Lower leg skin (tissue), 4 donors: ENCODE measurements at places on chromosomes 1 and 21. TPM values are rescaled to one million over a fixed set of nuclear protein-coding genes. Genes with fewer than 3 reads are reported as not detected.
A peak's percentile ranks its signal among the peaks of the same experiment; 100 is the strongest.

Gene NTPCR
- 23.9 TPM for total RNA-seq

Gene CFHR2
- total RNA-seq, result not detected

Gene TMCO4
- total RNA-seq, result 26.7 TPM

- DNase-seq, result no peak
Measured at GRCh38 chr1:203528063-203528462, 34.1 kb downstream of the OPTC start.

DNA sequence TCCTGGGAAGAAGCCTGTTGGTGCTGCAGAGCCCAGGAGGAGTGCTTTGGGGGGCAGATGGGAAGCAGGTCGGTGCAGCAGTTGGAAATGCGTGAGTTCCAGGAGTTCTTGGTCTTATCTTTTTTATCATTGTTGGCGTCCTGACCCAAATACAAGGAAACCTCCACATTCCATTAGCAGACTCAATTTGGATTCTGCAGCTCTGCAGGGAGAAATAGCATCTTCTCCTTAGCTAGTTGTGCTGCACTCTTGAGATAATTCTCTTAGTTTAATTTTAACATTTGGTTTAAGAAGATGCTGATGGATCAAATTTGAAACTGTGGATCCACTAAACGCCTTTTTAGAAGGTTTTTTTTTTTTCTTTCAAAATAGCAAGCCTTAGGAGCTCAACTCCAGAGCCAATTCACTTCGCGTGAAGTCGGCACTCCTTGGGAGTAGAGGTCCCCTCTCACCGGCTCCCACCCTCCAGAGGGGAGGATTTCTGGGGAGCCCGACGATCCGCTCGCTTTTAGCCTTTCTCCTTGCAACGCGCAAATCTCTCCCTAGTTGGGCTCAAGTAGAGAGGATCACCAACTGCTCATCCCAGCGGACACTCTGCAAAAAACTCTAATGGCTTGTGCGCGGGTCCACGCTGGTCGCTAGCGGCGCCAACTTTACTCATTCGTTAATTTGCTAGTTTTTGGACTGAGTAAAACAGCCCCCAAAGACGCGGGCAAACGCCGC, 1.3 kb downstream of the PLD5 start:
- DNase-seq, result no peak

DNA sequence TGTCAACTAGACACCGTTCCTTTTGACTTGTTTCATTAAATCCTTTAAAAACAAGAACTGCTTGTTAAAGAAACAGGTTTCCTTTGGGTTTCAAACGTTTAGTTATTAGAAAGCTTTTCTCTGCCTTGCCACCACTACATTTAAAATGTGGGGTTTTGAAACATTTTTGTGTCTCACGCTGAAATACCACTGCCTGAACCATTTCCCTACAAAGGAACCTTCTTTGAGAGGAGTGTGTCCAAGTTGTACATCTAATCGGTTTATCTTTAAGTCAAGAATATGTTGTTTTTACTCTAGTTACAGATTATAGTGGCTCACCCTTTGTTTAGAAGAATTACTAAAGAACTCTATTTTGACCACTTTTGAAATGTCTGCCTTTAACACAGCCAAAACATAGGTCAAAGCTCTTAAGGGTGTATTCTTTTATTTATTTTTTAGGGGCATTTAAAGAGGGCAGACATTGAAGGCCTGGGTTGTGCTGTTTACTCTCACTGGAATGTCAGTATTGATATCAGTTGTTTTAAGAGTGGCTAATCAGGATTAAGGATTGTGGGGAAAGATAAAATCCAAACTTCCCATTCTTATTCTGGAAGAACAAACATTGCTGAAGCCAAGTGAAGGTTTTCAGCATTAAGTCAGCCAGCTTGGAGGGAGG, 143.4 kb downstream of the GALNT2 start:
- DNase-seq, result no peak

DNA sequence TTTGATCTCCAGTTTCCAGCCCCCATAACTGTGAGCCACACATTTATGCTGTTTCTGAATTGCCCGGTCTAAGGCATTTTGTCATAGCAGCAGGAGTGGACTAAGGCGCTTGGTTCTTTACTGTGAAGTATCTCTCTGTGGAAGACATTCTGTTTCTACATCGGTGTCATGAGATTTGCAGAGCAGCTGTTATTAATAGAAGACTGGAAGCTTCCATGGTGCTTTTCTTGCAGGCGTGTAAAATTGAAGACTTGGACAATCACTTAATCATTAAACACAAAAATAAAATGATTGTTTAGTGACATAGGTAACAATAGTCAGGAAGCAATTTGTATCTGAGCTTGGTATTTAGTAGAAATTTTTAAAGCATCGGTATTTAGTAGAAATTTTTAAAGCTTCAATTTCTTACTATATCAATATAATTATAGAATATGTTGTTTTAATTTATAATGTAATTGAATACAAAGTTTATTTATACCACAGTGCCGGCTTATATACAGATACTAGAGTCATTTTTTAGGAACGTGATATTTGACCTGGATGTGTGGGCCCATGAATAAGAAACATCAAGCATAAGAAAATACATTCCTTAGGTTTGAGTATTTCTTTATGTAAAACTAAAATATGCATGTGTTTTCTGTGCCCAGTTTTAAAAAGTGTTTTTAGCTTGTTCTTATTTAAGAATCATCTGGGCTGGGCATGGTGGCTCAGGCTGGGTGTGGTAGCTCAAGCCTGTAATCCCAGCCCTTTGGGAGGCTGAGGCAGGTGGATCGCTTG, 60.6 kb upstream of the COL6A1 start:
- no peak for DNase-seq

GRCh38 chr1:201269900-201270410, 13.4 kb upstream of the PKP1 start:
- DNase-seq, result peak; percentile 77

DNA sequence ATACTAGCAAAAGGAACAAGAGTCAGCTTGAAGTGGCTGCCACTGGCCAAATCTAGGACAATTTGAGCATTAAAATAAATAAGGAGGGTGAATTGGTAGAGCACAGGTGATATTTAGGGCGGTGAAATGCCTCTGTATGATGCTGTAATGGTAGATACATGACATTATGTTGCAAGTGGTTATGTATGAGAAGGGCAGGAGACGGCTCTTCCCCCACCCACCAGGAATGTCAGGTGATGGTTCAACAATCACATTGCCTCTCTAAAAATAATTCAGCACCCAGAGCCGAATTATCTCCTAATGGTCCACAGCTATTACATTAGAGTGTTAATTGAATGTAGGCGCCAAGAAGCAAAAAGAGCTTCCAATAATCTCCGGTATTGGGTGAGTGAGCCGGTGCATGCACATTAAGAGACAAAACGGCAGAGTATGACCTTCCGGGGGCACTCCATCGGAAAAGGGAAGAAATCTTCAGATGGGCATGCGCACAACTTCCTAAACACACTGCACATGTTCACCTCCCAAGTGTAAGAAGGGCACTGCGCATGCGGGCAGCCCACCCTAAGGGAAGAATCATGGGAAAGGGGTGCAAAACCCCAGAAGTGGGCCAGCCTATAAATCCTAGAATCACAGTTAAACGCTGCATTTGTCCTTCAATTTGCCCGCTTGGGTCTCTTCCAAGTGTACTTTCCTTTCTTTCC, 6.8 kb upstream of the IFNAR1 start:
- DNase-seq, result no peak

DNA sequence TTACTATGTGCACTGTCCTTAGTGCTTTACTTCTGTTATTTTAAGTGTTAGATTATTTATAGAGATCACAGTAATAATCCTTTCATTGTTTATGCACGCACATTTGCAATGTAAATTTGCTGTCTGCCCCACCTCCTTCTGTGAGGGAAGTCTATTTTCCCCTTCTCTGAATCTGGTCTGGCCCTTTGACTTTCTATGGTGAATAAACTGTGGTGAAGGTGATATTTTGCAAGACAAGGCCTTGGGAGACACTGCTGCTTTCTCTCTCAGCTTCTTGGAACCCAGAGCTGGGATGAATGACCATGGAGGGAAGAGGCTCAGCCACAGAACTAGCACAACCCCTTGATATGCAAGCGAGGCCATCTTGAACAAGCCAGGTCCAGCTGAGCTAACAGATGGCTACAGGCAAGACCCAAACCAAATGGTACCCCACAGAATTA, 156.3 kb downstream of the ST6GALNAC3 start:
- DNase-seq, result no peak

DNA sequence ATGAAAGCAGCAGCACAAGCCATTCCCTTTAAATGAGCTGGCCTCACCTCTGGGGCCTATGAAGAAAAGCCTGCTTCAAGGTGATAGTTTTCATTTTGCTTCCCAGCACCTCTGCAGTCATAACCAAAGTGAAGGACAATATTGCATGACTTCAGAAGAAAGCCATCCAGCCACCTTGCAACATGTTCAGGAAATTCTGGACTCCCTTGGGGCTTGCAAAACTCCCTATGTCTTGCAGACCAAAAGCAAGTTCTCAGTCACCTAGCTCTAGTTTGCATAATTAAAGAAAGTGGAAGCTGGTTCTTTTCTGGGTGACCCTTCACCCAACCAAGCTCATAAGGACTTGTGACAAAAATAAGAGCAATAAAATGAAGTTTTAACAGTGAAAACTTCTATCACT, 87.6 kb downstream of the GFI1 start:
- DNase-seq, result no peak

- peak; percentile 55 for DNase-seq
Measured at GRCh38 chr1:22831729-22832413, 121.2 kb downstream of the EPHB2 start.
